ENCODE measurements at places on chromosomes 7 and 10.

DNA sequence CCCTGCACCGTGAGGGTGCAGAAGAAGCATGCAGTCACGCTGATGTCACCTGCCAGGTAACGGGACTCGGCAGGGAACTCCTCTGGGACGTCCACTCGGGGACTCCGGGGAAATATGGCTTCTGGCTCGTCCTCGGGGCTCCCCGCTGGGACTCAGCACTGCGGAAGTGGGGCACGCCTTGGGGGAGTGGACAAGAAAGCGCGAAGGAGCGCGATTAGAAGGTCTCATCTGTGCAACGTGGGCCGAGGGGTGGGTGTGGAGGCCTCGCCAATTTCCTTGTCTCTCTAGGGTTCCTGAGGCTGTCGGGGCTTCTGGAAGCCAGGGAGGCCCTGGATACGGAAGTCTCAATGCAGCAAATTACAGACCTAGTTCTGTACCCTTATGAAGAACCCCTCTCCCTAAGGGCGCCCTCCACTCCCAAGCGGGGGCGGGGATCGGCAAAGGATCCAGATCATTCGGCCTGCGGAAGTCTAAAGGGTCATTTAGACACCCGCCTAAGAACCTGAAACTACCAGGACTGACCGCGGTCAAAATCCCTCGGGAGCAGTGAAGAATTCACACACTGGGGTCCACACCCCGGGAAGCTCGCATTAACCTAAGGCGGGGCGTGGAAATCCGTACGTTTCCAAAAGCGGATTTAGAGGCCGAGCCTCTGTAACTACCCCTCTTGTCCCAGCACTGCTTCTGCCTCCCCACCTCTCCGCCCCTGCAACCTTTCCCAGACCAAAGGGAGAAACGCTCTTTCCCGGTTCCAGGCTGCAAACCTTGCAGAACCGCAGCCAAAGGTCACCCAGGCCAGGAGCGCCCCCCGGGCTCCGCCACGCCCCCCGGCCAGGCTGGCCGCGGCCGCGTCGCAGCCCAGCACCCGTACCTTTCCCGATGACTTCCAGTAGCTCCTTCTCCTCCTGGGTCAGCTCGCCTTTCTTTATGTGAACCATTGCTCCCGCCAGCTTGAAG, 640 bp downstream of the ANKMY2 start:
- DNase-seq = no peak

DNA sequence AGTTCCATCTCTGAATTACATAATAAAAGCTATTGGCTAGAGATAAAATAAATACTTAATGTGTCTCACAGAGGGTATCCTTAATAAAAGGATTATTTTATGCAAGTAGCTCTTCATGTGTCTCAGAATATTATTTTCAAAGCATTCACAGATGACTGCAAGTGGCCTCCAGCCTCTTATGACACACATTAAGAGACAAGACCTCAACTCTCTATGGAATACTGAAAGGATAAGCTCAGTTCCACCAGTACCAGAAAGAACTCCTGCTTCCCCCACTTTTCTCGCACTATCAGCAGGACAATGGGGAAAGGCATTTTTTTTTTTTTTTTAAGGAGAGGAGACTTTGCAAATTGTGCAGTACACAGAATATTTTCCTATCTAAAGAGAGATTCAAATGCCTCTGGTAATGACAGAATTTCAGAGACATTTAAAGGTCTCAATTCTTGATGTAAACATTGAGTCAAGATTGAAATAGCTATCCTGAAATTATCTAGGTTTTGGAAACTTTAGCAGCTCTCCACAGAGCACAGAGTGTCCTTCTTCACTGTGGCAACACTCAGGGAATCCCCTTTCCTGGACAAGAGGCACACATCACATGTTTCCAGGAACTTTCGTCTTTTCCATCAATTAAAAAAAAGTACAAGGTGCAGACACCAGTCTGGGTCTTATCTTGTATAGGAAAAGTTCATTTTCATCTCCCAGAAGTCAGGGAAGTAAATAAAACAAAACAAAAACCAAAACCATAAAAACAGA, 122.0 kb upstream of the ANK3 start:
- no peak for DNase-seq

DNA sequence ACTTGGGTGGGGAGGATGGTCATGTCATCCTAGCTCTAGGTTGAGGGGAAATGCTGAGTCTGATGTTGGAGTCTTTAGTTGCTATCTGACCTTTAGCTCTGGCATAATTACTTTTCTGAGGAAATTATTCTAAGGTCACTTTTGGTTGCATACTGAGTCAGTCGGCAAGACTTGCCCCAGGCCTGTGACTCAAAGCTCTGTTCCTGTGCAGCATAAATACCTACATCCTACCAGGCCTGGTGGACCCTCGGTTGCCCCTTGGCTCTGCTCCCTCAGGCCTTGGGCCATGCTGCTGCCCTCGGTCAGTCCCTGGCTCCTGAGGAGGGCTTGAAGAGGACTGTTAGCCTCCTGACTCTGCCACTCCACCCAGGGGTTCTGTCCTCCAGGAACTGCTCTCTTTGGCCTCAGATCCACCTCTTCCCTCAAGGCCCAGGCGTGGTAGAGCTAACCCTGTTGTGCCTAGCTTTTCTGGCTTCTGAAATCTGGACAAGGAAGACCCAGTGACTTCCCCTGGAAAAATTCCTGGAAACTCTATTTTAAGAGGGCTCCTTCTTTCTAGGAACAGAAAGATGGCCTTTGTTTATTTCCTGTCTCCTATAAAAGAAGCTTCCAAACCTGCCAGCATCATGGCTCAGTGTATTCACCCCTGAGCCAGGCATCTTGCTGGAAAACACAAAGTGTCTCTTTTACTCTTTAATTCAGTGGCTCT, 71.2 kb downstream of the TMEM178B start:
- no peak for DNase-seq

DNA sequence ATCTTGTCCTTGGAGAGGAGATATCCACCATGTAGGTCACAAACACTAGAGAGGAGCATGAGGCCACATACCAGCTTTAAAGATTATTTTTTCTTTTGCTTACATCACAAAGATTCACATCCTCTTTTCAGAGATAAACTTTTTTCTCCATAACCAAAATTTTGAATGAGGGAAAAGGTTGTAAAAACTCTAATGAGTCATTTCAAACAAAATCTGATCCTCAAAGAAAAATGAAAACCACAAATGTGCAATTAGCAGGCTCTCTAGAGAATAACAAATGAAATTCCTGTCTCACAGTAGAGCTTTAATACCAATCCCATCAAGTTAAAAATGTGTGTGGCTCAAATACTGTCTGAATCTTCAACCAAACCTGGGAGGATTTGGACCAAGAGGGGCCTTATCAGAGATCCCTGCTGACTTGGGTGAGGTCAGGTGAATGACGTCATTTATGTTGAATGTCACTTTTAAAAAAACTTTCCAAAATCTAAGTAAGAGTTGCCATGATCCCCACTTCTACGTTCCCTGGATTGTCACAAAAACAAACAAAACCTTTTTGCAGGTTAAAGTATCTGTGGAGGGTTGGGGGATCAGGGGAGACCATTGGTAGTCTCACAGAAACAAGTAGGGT, 261.5 kb upstream of the NPSR1 start:
- no peak for DNase-seq

DNA sequence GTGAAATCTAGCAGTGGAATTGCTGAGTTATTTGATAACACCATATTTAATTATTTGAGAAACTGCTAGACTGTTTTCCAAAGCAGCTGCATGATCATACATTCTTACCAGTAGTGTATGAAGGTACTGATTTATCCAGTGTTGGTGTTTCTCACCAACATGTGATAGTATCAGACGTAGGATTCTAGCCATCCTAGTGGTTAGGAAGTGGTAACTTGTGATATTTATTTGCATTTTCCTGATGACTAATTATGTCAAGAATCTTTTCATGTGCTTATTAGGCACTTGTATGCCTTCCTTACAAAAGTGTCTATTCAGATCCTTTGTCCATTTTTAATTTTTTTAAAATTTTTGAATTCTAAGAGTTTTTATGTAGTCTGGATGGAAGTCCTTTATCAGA, 54.2 kb upstream of the PLXDC2 start:
- no peak for DNase-seq

DNA sequence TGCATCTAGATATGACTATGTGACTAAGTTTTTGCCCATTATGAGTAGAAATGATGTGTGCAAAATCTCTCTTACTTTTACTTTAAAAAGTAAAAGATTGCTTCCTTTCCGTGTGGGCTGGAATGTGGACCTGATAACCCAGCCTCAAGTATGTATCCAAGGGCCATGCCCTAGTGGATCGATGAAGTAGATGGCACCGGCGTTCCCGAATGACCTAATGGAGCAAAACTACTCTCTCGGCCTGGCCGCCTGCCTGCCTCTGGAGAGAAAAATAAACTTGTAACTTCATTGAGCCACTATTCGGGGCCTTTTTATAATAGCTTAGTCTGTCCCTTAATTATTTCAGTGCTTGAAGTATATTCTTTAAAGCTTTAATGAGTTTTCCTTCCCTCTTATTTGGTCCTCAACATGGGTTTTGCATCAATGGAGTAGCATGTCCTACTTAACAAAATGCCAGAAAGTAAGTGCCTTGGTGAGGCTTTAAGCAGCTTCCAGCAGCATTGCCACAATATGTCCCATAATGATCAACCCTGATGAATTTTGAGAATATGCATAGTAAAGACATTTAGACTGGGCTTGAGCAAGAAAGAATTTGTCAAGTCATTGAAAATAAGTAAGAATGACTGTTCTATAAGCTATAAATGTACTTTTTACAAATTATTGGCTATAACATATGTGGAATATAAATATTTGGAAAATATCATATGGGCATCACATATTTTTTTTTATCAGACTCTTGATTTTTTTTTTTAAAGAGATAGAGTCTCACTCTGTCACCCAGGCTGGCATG, 61.4 kb downstream of the PLXDC2 start:
- no peak for DNase-seq

- DNase-seq = no peak
These were observed 68.6 kb downstream of the GLCCI1 start for GRCh38 chr7:8037151-8037550.

- no peak for DNase-seq
These were observed 45.7 kb upstream of the ARID5B start for GRCh38 chr10:61855771-61856170.

DNA sequence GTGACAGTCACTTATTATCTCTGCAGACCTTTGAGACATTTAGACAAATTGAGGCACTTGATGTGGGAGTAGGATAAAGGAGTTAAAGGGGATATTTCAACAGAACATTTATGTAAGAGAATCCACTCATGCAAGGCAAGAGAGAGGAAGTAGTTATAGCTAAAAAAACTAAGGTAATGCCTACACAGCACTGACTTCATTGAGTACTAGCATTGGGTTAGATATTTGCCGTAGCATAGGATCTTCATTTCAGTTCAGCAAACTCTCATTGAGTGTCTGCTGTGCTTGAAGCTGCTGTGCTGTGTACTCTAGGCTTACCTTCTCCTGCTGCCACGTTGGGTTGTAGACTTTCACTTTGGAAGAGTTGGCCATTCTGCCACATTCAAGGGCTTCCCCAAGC, 10.5 kb upstream of the ENTPD1 start:
- no peak for DNase-seq

- no peak for DNase-seq
These were observed 45.5 kb downstream of the GTF2IRD1 start for GRCh38 chr7:74498996-74499834.

- DNase-seq = no peak
These were observed 244.8 kb upstream of the MINDY3 start for GRCh38 chr10:16105082-16105481.

DNA sequence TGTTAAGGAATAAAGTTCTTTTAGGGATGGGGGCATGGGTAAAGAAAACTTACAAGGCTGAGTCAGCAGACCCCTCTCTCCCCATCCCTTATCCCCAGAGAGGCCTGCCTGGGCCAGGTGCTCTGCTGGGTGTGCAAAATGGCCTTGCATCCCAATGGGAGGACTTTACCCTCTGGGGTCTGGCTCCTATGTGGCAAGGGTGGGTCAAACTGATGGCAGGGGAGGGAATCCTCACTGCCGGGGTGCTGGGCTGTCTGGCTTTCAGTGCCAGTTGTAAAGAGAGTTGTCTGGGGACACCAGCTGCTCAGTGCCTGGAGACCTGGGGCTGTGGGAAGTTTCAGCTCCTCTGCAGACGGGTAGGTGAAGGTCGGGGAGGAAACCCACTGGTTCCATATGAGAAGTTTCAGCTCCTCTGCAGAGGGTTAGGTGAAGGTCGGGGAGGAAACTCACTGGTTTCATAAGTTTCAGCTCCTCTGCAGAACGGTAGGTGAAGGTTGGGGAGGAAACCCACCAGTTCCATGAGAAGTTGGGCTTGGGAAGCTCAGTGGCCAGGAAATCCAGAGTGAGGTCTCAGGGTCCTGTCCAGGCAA, 127.2 kb upstream of the PODXL start:
- DNase-seq = no peak

DNA sequence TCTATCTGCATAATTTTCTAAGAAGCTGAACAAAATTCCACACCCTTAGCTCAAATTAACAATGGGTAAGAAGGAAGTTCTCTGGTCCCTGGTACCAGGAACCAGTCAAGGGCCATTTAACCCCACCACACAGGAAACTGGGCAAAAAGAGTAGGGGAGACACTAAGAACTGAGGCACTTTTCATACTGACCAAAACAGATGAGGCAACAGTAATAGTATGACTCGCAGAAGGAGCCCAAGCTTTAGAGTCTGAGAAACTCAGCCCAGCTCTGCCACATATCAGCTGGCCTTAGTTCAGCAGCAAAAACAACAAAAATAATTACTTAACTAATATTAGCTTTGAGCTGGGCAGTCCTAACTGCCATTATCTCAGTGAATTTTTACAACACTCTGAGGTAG, 221.2 kb downstream of the FAM107B start:
- DNase-seq = no peak

DNA sequence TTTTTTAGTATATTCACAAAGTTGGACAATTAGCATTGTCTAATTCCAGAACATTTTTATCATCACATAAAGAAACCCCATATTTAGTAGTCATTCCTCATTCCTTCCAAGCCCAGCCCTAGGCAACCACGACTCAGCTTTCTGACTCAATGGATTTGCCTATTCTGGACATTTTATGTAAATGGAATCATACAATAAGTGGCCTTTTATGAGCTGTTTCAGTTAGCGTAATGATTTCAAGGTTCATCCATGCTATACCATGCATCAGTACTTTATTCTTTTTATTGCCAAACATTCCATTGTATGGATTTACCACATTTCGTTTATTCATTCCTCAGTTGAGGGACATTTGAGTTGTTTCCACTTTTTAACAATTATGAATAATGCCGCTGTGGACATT, 249.2 kb downstream of the DYNC1I1 start:
- peak; percentile 38 for DNase-seq

GRCh38 chr7:139422126-139422525, 61.3 kb downstream of the KLRG2 start:
- no peak for DNase-seq

DNA sequence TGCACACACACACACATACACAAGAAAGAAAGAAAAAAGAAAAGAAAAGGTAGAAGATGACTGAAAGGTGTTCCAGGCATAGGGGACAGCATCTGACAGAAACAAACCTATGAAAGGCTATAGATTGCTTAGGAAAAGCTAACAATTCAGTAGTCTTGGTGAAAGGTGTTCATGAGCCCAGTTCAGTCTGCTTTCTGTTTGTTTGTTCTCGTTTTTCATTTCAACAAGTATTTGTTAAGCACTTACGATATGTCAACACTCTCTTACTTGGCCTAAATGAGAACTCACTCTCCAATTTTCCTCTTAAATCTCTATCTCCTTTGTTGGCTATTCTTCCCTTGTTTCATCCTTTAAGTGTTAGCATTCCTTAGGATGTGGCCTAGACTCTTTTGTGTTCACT, 133.2 kb downstream of the GRM8 start:
- no peak for DNase-seq

All from fibroblast of skin of left biceps (primary cell).